Stimulated activated CD8-positive, alpha-beta memory T cell treated with anti-CD3 and anti-CD28 coated beads, Interleukin-4, amount 100 ng/mL, for 24 hours (primary cell): ENCODE measurements at places on chromosomes 5 and 9.

- no peak for DNase-seq
Measured at GRCh38 chr5:170111088-170111785, 5.5 kb downstream of the FOXI1 start.

- no peak for DNase-seq
Measured at GRCh38 chr5:16418471-16418922, 47.1 kb downstream of the ZNF622 start.

- no peak for DNase-seq
Measured at GRCh38 chr5:131148835-131149234, 16.2 kb downstream of the HINT1 start.

DNA sequence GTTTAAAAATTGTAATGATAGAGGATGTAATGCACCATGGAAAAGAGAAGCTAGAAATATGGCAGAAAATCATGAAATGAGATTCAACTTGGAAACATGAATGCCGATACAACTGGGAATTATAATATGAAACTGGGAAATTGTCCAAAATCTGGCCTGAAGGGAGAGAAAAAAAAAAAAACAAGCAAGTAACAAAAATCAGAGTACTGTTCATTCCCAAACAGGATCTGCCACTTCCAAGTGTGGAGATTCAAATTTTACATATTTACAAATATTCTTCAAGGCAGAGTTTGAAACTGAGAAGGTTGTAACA lies 56.6 kb upstream of the MOCS2 start:
- no peak for DNase-seq

DNA sequence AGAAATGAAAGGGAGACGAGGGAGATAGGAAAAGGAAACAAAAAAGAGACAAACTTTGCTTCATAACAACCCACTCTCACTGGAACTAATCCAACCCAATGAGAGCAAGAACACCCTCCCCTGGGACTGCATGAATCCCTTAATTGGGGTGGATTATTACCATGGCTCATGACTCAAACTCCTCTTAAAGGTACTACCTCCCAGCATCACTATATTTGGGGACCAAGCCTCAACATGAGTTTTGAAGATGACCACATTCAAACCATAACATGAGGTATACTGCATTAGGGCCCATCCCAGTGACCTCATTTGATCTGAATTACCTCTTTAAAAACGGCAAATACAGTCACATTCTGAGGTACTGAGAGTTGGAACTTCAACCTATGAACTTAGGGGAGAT lies 8.0 kb downstream of the MTAP start:
- DNase-seq: no peak

DNA sequence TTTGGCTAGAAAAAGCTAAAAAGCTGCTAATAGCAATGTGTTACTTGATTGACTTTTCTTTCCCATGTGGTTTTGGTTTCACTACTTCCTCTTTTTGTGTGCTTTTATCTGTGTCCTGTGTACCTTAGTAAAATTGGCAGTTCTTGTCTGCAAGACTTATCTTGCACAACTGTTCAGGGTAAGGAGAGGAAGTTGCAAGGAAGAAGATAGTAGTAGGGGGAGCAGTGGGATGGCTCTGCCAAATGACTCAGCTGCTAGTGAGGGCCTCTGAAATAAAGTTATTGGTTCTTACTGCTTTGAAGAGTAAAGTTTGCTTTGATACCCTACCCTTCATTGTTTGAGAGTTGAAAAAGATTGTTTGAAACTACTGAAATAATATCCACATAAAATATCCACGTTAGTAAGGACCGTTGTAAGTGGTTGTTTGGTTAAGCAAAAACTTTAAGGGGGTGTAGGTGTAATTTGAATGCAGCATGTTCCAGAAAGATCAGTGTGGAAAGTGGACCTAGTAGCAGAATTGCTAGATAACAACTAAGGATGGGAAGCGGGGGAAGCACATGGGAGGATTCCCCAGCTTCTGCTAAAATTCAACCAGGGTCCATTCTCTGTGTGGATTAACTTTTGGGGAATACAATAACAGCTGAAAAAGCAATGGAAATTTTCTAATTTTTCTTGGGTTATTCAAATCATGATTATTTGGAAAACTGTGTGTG lies 123.5 kb downstream of the SCAMP1 start:
- no peak for DNase-seq
